ENCODE measurements at places on chromosomes 5 and 9. TPM values are rescaled to one million over a fixed set of nuclear protein-coding genes. Genes with fewer than 3 reads are reported as not detected.

DNA sequence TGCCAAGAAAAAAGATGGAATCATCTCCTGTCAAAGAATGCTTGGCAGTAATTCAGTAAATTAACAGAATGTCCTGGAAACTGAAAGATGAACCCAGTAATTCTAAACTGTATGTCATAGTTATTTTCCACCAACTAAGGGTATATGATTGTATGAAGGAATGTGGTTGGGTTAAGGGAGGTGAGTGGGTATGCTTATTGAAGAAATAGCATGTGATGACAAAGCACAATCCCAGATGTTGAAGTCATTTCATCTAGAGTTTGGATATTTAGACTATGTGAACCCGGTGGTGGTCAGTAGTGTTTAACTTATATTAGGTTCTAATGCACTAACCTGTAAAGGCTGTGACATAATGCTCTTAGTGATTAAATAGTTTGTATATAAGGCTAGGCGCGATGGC, 87.3 kb downstream of the CDKN2A start:
- no peaks in the 10 kb centered on the region for H3K27me3 ChIP-seq
- H3K4me3 ChIP-seq: no peak overlapping the region
- H3K4me1 ChIP-seq: no peaks in the 10 kb centered on the region
- peaks cover 8% of the 10 kb centered on the region for H3K36me3 ChIP-seq
- H3K27ac ChIP-seq: no peak overlapping the region

GRCh38 chr9:89421595-89421994, 76.3 kb downstream of the SEMA4D start:
- peaks cover 87% of the 10 kb centered on the region for H3K4me1 ChIP-seq
- no peaks in the 10 kb centered on the region for H3K27me3 ChIP-seq
- peak overlapping the region; percentile 86 for H3K27ac ChIP-seq
- H3K36me3 ChIP-seq: peaks cover 70% of the 10 kb centered on the region

DNA sequence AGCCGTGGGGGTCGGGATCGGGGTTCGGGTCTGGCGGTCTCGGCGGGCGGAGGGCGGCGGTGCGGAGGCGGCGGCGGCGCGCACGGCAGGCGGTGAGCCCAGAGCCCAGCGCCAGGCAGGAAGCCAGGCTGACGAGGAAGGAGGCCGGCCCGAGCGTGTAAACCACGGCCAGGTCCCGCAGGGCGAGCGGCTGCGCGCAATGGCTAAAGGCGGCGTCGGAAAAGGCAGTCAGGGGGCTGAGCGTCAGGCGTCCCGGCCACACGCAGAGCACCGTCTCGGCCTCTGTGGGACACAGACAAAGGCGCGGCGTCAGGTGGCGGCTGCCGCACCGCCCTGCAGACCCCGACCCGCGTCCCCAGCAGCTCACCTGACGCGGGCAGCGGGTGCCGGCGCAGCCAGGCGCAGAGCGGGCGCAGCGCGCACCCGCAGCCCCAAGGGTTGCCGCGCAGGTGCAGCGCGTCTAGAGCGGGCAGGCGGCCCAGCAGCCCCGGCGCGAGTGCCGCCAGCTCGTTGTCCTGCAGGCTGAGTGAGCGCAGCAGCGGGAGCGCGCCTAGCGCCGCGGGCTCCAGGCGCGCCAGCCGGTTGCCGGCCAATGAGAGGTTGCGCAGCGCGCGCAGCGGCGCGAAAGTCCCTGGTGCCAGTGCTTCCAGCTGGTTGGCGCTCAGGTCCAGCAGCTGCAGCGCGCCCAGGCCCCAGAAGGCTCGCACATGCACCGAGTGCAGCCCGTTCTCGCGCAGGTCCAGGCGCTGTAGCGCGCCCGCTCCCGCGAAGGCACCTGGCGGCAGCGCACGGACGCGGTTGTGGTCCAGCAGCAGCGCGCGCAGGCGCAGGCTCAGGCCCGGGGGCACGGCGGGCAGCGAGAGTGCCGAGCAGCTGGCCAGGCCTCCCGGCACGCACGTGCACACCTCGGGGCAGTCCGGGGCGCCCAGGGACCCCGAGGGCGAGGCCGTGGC, 671 bp downstream of the LRRC26 start:
- no peaks in the 10 kb centered on the region for H3K4me1 ChIP-seq
- no peaks in the 10 kb centered on the region for H3K36me3 ChIP-seq
- H3K27ac ChIP-seq: no peak overlapping the region
- peak; percentile 75 for DNase-seq

GRCh38 chr5:165325221-165325620, 1819.8 kb downstream of the MAT2B start:
- H3K4me3 ChIP-seq: no peak overlapping the region
- H3K4me1 ChIP-seq: no peaks in the 10 kb centered on the region
- H3K36me3 ChIP-seq: no peaks in the 10 kb centered on the region
- DNase-seq: no peak

DNA sequence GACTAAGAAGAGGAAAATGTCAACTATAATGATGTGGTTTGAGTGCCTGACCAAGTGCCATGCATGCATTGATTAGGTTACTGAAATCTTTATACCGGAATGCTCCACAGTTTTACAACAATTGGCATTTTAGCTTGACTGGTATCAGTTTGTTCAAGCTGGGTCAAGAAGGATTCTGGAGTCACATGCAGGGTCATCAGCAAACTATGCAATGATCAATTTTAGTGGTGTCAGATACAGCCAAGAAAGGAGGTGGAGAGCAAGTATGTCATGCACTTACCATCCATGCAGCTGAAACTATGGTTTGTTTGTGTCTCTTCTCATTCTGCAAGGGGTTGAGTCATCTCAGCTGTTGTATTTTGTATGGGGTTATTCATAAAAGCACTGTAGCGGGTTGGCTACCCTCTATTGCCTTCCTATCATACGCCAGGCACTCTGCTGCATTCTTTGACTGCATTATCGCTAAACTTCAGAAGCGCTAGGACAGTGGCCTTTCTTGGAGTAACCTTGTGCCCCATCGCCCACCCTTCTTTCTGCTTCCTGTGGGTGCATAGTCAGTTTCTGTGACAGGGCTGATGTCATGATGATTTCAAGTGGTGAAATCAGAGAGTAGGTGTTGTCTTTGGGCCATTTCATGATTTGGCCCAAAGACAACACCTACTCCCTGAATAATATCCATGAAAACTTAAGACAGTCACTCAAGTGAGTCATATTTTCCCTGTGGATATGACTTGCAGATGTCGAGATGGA, 145.4 kb downstream of the MTX3 start:
- peak overlapping the region; percentile 9 for H3K4me3 ChIP-seq
- H3K36me3 ChIP-seq: no peaks in the 10 kb centered on the region
- DNase-seq: peak; percentile 75
- peak overlapping the region; percentile 75 for H3K27ac ChIP-seq
- peaks cover 21% of the 10 kb centered on the region for H3K4me1 ChIP-seq

GRCh38 chr5:155254399-155254798, 240.8 kb downstream of the KIF4B start:
- no peaks in the 10 kb centered on the region for H3K27me3 ChIP-seq
- DNase-seq: no peak
- no peaks in the 10 kb centered on the region for H3K4me1 ChIP-seq
- H3K4me3 ChIP-seq: no peak overlapping the region
- no peak overlapping the region for H3K27ac ChIP-seq

- peaks cover 17% of the 10 kb centered on the region for H3K27me3 ChIP-seq
- H3K36me3 ChIP-seq: no peaks in the 10 kb centered on the region
- no peaks in the 10 kb centered on the region for H3K4me1 ChIP-seq
- no peak overlapping the region for H3K27ac ChIP-seq
- no peak for DNase-seq
- no peak overlapping the region for H3K4me3 ChIP-seq
These were observed 86.8 kb upstream of the MEGF10 start for GRCh38 chr5:127203818-127204217.

GRCh38 chr9:135707252-135708138, 5.5 kb downstream of the KCNT1 start:
- no peaks in the 10 kb centered on the region for H3K36me3 ChIP-seq
- DNase-seq: no peak
- no peak overlapping the region for H3K4me3 ChIP-seq
- no peak overlapping the region for H3K27ac ChIP-seq
- H3K4me1 ChIP-seq: no peaks in the 10 kb centered on the region

GRCh38 chr5:14479143-14479696, 102.4 kb upstream of the OTULINL start:
- H3K4me3 ChIP-seq: no peak overlapping the region
- H3K4me1 ChIP-seq: peaks cover 9% of the 10 kb centered on the region
- no peaks in the 10 kb centered on the region for H3K36me3 ChIP-seq
- no peak for DNase-seq
- H3K27me3 ChIP-seq: no peaks in the 10 kb centered on the region

DNA sequence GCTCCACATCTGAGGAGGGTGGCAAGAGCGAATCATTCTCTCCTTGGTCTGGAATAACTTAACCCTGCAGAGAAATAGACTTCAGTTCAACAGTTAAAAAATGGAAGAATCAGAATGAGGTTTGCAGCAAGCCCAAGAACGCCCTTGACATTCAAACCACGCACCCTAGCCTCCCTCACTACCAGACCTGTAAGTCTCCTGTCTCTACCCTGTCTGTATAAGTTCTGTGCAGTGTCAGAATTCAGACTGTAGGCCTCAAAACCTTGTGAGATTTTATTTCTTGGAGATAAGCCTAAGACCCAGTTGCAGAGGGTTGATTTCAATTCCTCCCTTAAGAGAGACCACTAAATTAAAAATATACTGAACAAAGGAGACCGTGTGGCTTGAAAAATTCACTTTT, 35.8 kb upstream of the PLPP1 start:
- no peak overlapping the region for H3K27ac ChIP-seq
- peaks cover 7% of the 10 kb centered on the region for H3K4me1 ChIP-seq
- no peak overlapping the region for H3K4me3 ChIP-seq
- no peaks in the 10 kb centered on the region for H3K36me3 ChIP-seq

GRCh38 chr9:70403618-70404025, 10.8 kb downstream of the KLF9 start:
- no peak overlapping the region for H3K4me3 ChIP-seq
- no peak for DNase-seq
- peak overlapping the region; percentile 45 for H3K27ac ChIP-seq
- H3K4me1 ChIP-seq: peaks cover 55% of the 10 kb centered on the region
- peaks cover 9% of the 10 kb centered on the region for H3K36me3 ChIP-seq

GRCh38 chr5:60333005-60333571, 366.9 kb downstream of the DEPDC1B start:
- H3K27me3 ChIP-seq: no peaks in the 10 kb centered on the region
- H3K27ac ChIP-seq: no peak overlapping the region
- DNase-seq: no peak
- no peak overlapping the region for H3K4me3 ChIP-seq
- no peaks in the 10 kb centered on the region for H3K4me1 ChIP-seq

TAF11L12 gene
- total RNA-seq: not detected

ZNF462 gene
- 0.37 TPM for total RNA-seq

DPM2 gene
- 65.1 TPM for total RNA-seq

ELOVL7 gene
- 1.1 TPM for total RNA-seq

CA9 gene
- total RNA-seq: 0.82 TPM

IL17B gene
- not detected for total RNA-seq

SLC46A2 gene
- not detected for total RNA-seq

ARHGEF37 gene
- 1.5 TPM for total RNA-seq

C5orf58 gene
- total RNA-seq: not detected

CEP72 gene
- 33.2 TPM for total RNA-seq
